ENCODE measurements at places on chromosomes 5 and 9.

- DNase-seq = no peak
Measured at GRCh38 chr9:116639251-116639741, 47.8 kb upstream of the TRIM32 start.

- no peak for DNase-seq
Measured at GRCh38 chr5:90342576-90342975, 67.0 kb downstream of the CETN3 start.

- no peak for DNase-seq
Measured at GRCh38 chr5:181203093-181203711, 1.8 kb downstream of the TRIM7 start.

GRCh38 chr5:9231842-9232241 lies 314.0 kb downstream of the SEMA5A start:
- no peak for DNase-seq

DNA sequence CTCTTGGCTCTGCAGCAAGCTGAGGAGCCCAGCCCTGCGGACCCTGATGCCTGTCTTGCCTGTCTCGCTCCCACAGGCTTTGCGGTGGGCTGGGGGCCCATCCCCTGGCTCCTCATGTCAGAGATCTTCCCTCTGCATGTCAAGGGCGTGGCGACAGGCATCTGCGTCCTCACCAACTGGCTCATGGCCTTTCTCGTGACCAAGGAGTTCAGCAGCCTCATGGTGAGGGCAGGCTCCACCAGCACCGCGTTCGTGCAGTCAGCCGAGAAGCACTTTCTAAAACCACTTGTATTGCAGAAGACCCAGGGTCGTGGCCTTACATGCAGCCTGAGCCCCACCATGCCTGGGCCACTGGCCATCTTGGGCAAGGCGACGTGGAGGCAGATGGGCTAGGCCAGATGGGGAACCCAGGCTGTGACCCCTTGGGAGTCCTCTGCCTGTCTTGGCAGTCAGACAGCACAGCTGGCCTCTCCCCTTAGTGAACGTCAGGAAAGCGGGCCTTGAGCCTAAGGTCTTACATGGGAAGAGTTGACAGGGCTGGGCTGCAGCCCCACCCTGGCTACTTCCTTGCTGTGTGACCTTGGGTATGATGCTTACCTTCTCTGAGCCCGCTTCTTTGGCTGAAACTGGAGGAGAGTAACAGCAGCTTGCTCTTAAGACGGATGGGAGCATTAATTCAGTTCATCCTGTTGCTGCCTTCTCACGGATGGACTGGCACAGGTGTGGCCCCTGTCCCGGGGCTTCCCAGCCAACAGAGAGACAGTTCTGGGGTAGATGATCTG lies 8.6 kb downstream of the SLC2A8 start:
- DNase-seq = no peak

DNA sequence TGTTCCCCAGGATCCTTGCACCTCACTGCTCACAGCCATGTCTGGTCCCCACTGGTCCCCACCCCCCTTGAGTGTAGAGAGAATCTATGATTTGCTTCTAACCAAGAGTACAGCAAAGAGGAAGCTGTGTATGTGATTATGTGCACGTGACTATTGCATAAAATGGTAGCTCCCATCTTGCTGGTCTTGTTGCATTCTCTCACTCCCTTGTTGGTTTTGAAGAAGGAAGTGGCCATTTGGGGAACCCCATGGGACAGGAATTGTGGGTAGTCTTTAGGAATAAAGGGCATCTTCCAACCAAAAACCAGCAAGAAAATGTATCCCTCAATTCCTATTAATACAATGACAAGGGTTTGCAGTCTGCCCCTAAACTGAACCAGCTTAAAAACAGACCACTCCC lies 5.2 kb upstream of the FCN2 start:
- DNase-seq = no peak

- DNase-seq = no peak
Measured at GRCh38 chr5:145854651-145855258, 18.1 kb downstream of the GRXCR2 start.

Measured in H7 (cell line).